ENCODE measurements at places on chromosomes 2 and 18.
A peak's percentile ranks its signal among the peaks of the same experiment; 100 is the strongest.

- peak; percentile 63 for DNase-seq
These were observed 149.2 kb downstream of the FAM210A start for GRCh38 chr18:13577091-13577697.

DNA sequence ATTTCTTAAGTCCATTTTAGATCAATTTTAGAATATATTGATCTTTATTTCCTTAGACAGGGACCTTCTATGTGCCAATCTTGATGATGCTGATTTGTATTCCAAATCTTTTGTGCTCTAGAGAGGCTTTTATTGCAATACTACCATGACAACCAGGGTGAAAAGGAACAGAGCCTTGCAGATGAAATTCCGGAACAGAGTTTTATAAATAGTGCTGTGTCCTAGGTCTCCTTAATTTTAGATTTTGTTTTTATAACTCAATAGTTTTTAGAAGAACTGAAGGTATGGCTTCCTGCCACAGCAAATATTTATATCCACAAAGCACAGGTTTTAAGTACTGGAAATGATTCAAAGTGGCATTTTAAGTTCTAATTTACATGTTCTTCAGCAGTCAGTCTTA is 160.2 kb downstream of the PMAIP1 start:
- no peak for DNase-seq

DNA sequence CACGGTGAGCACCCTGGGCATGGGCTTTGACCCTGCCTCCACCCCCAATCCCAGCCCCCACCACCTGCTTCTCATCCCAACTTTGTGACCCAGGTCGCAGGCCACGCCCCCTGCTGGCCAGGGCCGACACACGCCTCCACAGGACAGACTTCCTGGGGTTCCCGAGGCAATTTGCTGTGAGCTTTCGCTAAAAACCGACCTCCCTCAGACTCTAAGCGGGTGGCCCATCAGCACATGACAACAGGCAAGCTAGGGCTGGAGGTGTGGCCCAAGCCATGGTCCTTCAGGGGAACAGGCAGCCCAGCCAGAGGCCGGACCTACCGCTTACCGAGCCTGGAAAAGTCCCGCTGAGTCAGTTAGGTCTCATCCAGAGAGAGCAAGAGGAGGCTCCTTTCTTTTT is 31.9 kb downstream of the C1QL2 start:
- no peak for DNase-seq

- DNase-seq, result no peak
These were observed 226.4 kb upstream of the VWC2L start for GRCh38 chr2:214184461-214184860.

- DNase-seq, result no peak
These were observed 126.4 kb downstream of the KCTD1 start for GRCh38 chr18:26421931-26422330.

GRCh38 chr2:65866148-65866547 is 433.7 kb upstream of the SPRED2 start:
- DNase-seq, result no peak

- DNase-seq, result no peak
These were observed 62.8 kb downstream of the DCC start for GRCh38 chr18:52402814-52403213.

DNA sequence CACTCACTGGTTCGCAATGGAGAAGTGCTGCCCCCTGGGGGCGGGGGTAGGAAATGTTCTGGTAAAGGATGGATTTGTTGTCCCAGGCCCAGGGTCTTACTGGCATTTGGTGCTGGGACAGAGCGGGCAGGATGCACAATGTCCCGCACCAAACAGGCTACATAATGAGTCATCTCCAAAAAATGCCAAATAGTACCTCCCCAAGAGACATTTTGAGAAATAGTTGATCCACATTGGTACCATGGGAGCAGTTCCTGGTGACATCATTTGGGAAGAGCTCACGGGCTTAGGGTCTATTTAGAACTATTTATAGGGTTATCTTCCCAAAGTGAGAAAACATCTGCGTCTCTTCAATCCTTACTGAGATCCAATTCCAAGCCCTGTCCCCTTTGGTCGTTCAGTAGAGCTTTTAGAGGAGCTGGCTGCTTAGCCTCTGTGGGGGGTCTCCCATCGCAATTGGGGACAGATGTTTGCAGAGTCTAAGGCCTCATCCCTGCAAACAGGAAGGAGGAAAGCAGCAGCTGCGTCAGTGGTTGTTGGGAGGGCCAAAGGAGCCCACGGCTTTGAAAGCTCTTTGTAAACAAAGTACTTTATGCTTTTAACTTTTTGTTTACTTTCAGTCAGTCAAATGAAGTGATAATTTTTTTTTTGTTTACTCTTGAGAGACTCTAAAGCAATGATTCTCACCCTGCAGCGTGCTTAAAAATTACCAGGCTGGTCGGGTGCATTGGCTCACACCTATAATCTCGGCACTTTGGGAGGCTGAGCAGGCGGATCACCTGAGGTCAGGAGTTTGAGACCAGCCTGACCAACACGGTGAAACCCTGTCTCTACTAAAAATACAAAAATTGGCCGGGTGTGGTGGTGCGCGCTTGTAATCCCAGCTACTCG is 49.3 kb downstream of the GREB1 start:
- DNase-seq, result no peak

DNA sequence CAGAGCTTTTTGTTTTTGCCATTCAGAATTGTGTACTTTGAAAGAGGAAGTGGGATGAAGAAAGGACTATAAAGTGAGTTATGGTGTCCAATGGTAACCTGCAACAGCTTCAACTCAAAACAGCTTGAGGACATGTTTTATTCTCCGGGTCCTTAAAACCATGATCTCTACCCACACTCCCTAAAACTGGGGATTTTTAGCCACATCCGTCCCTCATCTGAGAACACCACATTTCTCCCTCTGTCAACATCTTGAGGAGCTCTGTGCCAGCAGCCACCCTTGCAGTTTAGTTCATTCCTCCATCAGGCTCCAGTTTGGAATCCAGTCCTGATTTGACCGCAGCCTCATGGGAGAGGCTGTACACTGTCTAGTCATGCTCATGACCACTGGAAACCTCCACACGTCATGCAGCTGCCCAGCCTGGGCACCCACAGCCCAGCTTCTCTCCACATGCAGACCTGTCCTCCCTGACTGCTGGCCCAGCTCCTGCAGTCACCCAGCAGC is 62.6 kb downstream of the C18orf63 start:
- no peak for DNase-seq

DNA sequence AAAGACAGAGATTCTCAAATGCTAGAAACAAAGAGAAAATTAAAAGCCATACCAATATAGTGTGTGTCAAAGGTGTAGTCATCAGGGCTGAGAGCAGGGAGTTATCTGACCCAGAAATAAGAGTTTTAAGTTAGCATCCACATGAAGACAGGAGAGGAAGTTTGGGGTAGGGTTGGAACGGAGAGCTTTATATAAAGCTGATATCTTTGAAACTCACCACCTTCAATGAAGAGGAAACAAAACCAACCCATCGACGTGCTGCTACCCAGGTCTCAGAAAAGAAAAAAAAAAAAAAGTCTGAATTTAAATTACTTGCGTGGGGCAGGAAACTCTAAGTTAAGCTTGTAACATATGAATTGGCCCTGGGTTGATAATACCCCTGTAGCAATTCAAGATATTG is 42.4 kb downstream of the ARL4C start:
- no peak for DNase-seq

DNA sequence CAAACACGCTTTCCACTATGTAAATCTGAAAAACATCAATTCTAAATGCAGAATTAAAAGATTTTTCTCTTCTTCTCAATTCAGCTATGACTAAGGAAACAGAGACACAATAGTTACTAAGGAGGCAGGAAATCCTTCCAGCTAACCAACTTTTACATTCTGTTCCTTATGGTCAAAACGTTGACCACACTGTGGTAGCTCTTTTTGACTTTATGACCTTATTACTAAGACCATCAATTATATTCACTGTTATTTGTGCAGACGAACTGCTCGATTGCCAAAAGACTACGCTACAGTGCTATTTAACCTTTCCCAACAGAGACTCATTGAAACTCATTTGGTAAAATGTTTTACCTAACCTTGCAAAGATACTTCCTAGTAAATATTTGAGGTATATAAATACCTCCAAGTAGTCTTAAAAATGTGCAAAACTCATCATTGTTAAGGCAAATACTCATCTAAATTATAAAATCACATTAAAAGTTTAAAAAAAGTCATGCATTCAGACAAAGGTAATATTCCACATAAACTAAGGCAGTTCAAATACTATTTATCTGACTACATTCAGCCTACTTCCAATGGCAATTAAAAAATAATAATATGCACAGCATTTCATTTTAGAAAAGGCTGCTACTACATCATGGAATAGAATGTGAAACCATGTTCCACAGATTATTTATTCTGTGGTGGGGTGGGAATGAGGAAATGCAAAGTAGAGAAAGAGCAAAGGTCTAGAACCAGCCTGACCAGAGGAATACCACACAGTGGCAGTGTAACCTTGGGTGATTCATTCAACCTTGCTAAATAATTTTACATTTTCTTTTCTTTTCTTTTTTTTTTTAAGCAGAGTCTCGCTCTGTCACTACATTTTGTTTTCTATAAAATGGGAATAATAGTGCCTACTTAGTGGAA is 139.9 kb downstream of the THADA start:
- DNase-seq, result no peak

DNA sequence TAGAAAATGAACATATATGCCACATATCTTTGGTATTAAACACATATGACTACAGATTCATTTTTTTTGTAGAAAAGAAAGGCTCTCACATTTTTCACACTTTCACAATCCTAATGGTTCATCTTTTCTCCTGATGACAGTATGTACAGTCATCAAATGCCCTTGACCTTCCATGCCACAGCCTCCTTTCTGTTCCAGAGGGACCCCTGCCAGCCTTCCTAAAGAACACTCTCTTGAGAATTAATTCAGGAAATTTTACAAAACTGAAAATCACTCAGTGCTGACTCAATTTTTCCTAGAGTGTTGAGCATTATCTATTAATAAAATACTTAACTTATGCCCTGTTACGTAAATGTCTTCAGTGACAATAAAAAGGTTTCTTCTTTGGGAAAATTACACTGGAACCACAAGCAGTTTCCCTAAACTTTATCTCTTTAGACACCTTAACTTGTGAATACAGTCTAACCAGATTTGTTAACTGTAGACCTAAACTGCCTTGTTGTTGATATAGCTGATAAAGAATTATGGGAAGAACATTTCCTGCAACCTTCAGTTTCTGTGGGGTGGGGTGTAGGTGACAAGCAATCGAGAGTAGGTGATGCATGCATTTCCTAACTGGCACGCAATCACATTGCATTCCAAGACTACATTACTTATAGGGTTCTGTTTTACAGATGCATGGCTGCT is 15.3 kb upstream of the ACOXL start:
- no peak for DNase-seq

- DNase-seq, result no peak
These were observed 5.4 kb upstream of the KCNE4 start for GRCh38 chr2:223046470-223047040.

GRCh38 chr2:134718817-134719814 is at the start of gene TMEM163:
Gene TMEM163 (minus strand): TSS chr2:134719000.
- no peak for DNase-seq

GRCh38 chr2:78592491-78592890 is 433.0 kb upstream of the REG3G start:
- DNase-seq, result no peak

GRCh38 chr18:4102901-4103300 is 352.2 kb downstream of the DLGAP1 start:
- DNase-seq, result no peak

DNA sequence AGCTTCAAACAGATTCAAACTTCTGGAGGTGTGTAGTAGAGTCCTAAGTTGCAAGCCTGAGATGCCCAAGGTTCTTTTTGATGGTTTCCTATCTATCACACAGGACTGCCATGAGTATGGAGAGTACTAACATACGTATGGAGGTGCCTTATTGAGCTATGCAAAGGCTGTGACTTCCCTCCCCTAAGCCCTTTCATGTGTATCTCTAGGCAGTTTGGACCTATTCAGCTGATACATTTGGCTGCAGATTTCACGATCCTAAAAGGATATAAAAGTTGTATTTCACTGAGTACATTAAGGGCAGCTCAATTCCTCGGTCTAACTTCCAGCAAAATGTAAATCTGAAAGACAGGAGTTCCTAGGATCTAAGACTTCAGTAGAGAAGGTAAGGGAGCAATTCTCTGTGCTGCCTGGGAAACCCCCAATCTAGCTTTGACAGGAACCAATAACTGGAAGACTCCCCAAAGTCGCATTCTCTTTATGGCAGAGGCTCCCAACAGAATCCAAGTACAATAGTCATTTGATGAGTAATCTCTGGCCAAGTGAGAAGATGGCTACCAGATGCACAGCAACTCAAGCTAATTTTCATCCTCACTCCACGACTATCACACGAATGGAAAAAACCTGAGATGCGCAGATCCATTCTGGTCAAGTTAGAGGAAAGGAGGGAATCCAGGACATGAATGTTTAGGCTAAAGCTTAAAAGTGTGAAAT is 83.8 kb downstream of the ATL2 start:
- no peak for DNase-seq

DNA sequence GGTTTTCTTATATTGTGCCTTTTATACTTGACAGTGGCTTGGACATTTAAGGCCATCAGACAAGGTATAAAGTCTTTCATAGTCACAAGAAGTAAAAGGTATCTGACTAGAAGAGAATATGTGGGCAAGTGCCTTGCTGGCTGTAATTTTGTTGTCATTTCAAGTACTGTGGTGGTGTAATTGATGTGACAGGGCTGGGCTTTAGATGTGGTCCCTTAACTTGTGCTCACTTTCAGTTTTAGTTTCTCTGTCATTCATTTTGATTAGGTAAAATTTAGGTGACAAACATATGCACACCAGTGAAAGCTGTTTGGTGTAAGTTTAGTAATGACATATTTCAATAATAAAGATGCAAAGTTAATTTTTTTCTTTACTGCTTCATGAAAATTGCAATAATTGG is 31.2 kb upstream of the TBR1 start:
- DNase-seq, result no peak

DNA sequence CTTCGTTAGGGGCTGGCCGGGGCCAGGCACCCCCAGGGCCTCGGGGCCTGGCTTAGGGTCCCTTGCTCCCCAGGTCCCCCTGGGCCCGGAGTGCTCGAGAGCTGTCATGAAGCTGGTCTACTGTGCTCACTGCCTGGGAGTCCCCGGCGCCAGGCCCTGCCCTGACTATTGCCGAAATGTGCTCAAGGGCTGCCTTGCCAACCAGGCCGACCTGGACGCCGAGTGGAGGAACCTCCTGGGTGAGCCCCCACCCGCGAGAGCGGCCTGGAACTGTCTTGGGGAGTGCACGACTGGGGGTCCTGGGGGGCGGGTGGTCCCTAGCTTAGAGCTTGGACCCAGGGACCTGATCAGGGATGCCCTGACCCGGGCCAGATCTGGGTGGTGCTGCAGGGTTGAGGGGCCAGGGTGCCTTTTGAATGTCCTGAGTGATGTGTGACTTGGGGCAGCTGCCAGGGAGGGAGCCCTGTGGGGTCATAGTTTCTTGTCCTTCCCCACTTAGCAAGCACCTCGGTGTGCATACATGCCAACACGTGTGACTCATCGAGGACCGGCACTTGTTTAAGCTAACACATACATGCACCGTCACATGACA is 27.9 kb downstream of the GPC1 start:
- no peak for DNase-seq

DNA sequence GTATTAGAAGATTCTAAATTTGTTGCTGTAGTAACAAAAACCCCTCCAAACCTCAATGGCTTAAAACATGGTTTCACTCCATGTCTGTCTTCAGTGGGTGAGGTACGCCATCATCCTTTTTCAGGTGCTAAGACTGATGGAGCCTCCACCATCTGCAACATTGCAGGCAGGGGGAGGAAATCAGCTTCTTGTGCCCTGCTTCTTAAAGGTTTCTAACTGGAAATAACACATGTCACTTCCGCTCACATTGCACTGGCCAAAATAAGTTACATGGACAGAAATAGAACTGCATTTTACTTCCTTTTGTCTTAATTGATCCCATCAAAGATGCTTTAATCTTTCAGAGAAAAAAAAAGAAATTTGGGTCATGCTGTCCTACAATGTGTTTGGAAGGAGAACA is 94.1 kb downstream of the GALNT3 start:
- no peak for DNase-seq

Data from hippocampal formation (tissue), 2 donors.